Endodermal cell (in vitro differentiated cells): ENCODE measurements at places on chromosomes 1 and 21. TPM values are rescaled to one million over a fixed set of nuclear protein-coding genes. Genes with fewer than 3 reads are reported as not detected.
A peak's percentile ranks its signal among the peaks of the same experiment; 100 is the strongest.

KIF14 gene
- 13.5 and 14.7 TPM in 2 replicates for total RNA-seq

KRTAP12-2 gene
- total RNA-seq, result 1.2 TPM in 1 of 3 replicates, not detected in the others

SETD4 gene
- 18.9 to 39.6 TPM (median 31.9 TPM) in 3 replicates for total RNA-seq

GRCh38 chr1:245272676-245273075, 117.9 kb downstream of the KIF26B start:
- H3K27ac ChIP-seq, result no peak overlapping the region
- no peak for DNase-seq
- H3K27me3 ChIP-seq, result no peaks in the 10 kb centered on the region
- H3K4me3 ChIP-seq, result no peak overlapping the region
- peaks cover 8% of the 10 kb centered on the region for H3K4me1 ChIP-seq
- no peaks in the 10 kb centered on the region for H3K36me3 ChIP-seq

- H3K36me3 ChIP-seq, result peaks cover 15% of the 10 kb centered on the region
- no peak for DNase-seq
- H3K4me3 ChIP-seq, result no peak overlapping the region
- no peak overlapping the region for H3K27ac ChIP-seq
- no peaks in the 10 kb centered on the region for H3K27me3 ChIP-seq
- peaks cover 3% of the 10 kb centered on the region for H3K4me1 ChIP-seq
These were observed 2.5 kb upstream of the PNRC2 start for GRCh38 chr1:23957096-23957495.

DNA sequence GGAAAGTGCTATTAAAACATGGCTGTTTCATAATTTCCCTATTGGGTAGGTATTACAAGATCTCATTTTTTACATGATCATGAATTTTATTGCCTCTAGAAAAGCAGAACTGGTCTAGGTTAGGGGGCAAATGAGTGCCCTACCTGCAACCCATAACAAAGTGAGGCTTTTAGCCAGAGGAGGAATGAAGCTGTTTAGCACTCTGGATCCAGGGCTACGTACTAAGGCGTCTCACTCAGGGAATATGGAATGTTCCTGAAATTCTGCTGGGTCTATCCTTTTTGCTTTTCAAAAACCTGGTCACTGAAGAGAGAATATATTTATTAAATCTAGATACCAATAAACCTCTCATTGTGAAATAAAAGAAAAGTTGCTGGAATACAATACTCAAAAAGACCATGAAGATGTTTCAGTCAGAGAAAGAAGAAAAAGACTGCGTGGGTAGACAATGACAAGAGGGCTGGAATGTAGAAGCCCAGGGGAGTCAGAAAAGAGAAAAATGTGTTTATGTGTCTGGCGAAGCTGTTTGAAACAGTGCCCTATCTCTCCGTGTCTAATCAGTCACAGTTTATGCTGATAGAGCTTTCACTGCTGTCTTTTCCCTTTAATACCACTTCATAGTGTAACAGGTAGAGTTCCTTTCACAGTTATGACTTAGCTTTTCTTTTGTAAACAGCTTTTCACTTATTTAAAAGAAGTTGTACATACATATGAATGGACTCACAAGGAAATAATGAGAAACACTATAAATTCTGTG, 25.0 kb upstream of the SYDE2 start:
- no peaks in the 10 kb centered on the region for H3K36me3 ChIP-seq
- H3K27ac ChIP-seq, result no peak overlapping the region
- no peak for DNase-seq
- H3K27me3 ChIP-seq, result no peaks in the 10 kb centered on the region
- H3K4me1 ChIP-seq, result peaks cover 8% of the 10 kb centered on the region

DNA sequence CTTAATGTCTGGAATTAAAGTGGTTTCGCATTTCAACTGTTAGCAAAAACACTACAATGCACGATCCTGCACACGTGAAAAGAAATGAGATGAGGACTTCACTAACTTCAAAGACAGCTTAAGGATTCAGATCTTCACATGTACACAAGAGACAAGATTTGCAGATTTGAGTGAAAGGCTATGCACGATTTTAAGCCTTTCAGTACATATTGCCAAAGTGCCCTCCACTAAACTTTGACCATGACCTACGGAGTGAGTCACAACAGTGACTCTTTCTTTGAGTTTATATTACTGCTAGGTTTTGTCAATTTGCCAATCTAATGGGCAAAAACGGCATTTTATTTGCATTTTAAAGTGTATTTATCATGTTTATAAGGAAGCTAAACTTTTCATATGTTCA, 41.2 kb upstream of the CR1L start:
- no peaks in the 10 kb centered on the region for H3K27me3 ChIP-seq
- H3K4me1 ChIP-seq, result no peaks in the 10 kb centered on the region
- DNase-seq, result no peak
- no peak overlapping the region for H3K27ac ChIP-seq
- no peaks in the 10 kb centered on the region for H3K36me3 ChIP-seq

DNA sequence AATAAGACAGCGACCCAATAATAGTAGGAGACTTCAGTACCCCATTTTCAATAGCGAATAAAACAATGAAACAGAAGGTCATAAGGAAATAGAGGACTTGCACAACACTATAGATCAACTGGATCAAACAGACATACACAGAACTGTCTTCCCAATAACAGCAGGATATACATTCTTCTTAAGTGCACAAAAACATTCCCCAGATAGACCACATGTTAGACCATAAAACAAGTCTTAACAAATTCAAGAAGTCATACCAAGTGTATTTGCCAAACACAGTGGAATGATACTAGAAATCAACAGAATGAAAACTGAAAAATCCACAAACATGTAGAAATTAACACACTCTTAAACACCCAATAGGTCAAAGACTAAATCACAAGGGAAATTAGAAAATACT, 78.0 kb downstream of the LBR start:
- no peaks in the 10 kb centered on the region for H3K4me1 ChIP-seq
- DNase-seq, result no peak
- H3K27ac ChIP-seq, result no peak overlapping the region
- no peak overlapping the region for H3K4me3 ChIP-seq

GRCh38 chr1:68157416-68157815, 74.9 kb downstream of the WLS start:
- no peaks in the 10 kb centered on the region for H3K27me3 ChIP-seq
- H3K36me3 ChIP-seq, result peaks cover 55% of the 10 kb centered on the region
- H3K27ac ChIP-seq, result no peak overlapping the region
- DNase-seq, result no peak
- peak overlapping the region; percentile 20 for H3K4me3 ChIP-seq
- H3K4me1 ChIP-seq, result peaks cover 35% of the 10 kb centered on the region

DNA sequence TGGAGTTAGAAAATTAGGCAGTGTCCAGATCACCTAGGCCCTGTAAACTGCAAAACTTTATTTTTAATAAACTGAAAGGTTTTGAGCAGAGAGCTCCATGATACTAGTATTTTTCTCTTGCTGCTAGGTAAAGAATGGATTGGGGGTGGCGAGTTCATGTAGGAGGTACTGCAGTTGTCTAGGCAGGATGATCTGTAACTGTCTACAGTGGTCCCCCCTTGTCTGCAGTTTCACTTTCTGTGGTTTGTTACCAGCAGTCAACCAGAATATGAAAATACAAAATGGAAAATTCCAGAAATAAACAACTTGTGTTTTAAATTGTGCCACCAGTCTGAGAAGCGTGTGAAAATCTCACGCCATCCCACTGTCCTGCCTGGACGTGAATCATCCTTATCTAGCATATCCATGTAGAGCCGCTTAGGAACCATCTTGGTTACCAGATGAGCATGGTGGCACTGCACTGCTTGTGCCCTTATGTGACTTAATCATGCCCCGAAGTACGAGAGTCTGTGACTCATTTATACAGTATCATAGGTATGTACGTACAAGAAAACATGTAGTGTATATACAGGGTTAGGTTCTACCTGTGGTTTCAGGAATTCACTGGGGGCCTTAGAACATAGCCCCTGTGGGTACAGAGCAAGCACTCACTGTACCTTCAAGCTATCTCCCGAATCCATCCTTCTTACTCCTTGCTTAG, 94.2 kb downstream of the AHCTF1 start:
- H3K27ac ChIP-seq, result no peak overlapping the region
- H3K27me3 ChIP-seq, result no peaks in the 10 kb centered on the region
- no peak overlapping the region for H3K4me3 ChIP-seq

- peaks cover 7% of the 10 kb centered on the region for H3K4me1 ChIP-seq
These were observed 75.3 kb downstream of the C1orf21 start for GRCh38 chr1:184462155-184462554.

DNA sequence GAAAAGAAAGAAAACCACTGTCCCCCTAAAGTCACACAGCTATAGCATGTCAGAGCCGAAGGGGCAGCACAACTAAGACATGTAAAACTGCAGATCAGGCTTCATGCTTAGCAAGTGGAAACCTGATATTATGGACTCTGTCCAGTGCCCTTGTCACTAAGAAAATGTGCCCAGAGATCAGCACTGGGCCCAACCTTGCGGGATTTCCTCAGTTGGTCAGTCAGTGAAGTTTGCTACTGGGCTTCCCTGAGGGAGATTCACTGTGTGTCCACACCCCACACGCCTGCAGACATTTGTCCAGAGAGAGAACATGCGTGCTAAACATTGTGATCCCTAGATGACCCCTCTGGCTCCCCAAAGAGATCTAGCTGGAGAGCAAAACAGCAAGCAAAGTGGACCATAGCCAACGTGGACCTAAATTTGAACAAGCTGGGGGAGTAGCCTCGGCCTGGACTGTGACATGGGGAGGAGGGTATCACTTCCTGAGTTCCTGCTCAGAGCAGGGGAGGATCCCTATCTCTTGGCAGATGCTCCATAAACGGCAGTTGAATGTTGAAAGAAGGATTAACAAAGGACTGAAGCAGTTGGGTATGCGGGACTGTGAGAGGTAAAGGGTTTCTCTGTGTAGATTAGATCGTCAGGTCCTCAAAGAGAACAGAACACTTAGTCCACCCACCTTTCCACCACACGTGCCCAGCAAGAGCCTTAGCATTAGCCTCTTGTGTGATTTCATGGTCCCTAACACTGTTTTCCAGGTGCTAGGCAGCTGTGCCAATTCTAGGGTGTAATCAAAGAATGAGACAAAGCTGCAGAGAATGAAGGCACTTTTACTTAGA, 53.6 kb downstream of the GLUL start:
- H3K4me3 ChIP-seq, result no peak overlapping the region
- H3K27ac ChIP-seq, result no peak overlapping the region
- peaks cover 5% of the 10 kb centered on the region for H3K4me1 ChIP-seq
- no peaks in the 10 kb centered on the region for H3K27me3 ChIP-seq
- DNase-seq, result no peak

GRCh38 chr21:39094087-39094780, 89.0 kb downstream of the PSMG1 start:
- no peaks in the 10 kb centered on the region for H3K4me1 ChIP-seq
- H3K4me3 ChIP-seq, result no peak overlapping the region
- no peaks in the 10 kb centered on the region for H3K36me3 ChIP-seq
- no peak for DNase-seq
- H3K27ac ChIP-seq, result no peak overlapping the region

DNA sequence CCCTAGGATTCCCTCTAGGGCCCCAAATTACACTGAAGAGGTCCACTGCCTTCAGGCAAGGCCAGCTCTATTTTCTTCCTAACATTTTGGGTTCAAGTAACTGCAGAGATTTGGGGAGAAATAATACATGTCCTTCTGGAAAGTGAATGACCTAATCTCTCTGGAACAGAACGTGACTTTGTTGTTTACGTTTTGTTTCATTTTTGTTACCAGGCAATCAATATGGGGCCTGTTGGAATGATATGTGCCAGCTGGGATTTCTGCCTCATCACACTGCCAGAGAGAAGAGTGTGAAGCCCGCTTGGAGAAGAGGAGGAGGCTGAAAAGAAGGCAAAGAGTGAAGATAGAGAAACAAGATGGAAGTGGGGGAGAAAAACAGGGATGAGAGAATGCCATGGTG, 116.7 kb downstream of the FASLG start:
- no peaks in the 10 kb centered on the region for H3K4me1 ChIP-seq
- H3K4me3 ChIP-seq, result no peak overlapping the region
- no peak for DNase-seq
- no peaks in the 10 kb centered on the region for H3K36me3 ChIP-seq
- H3K27me3 ChIP-seq, result no peaks in the 10 kb centered on the region
- H3K27ac ChIP-seq, result no peak overlapping the region

DNA sequence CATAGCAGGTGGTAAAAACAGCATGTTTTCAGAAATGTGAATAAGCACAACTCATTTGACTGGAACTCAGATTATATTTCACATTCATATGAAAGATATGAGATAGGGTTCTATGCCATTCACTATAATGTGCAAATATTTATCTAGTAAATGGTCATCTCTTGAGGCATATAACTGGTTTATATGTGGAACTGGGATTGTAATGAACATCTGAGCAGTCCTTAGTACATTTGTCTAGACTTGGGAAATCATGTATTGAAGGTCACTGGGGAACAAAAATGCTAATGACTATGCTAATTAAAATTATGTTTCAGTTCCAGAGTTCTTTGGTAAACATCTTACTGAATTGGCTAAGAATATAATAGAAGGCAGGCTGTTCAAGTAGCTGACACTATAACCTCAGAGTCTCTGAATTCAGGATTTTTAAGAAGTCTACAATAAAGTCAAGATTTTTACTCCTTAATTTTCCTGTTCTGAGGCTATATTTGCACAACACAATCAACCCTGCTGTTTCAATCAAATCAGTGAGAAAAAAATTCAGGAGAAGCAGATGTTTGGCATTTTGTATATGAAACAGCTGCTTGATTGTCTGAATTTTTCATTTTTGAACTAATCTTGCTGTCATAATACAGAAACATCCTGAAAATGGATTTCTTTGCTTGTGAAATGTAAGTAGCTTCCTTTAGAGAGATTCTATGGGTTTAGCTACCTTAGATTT, 244.8 kb upstream of the RGS18 start:
- no peaks in the 10 kb centered on the region for H3K27me3 ChIP-seq
- no peaks in the 10 kb centered on the region for H3K4me1 ChIP-seq
- DNase-seq, result no peak
- H3K27ac ChIP-seq, result no peak overlapping the region

- no peak overlapping the region for H3K27ac ChIP-seq
- no peaks in the 10 kb centered on the region for H3K4me1 ChIP-seq
- no peak overlapping the region for H3K4me3 ChIP-seq
- no peak for DNase-seq
- no peaks in the 10 kb centered on the region for H3K36me3 ChIP-seq
- H3K27me3 ChIP-seq, result no peaks in the 10 kb centered on the region
These were observed 839.4 kb upstream of the ADAMTS5 start for GRCh38 chr21:27806281-27806680.

- no peaks in the 10 kb centered on the region for H3K27me3 ChIP-seq
- no peaks in the 10 kb centered on the region for H3K36me3 ChIP-seq
- no peaks in the 10 kb centered on the region for H3K4me1 ChIP-seq
- DNase-seq, result no peak
These were observed 131.5 kb downstream of the HUNK start for GRCh38 chr21:32004291-32004690.

- H3K4me1 ChIP-seq, result no peaks in the 10 kb centered on the region
- no peak for DNase-seq
- no peaks in the 10 kb centered on the region for H3K36me3 ChIP-seq
These were observed 138.9 kb downstream of the NR5A2 start for GRCh38 chr1:200166411-200166810.

- H3K27ac ChIP-seq, result no peak overlapping the region
- H3K4me1 ChIP-seq, result peaks cover 4% of the 10 kb centered on the region
- H3K4me3 ChIP-seq, result no peak overlapping the region
- H3K27me3 ChIP-seq, result no peaks in the 10 kb centered on the region
These were observed 62.5 kb downstream of the CD58 start for GRCh38 chr1:116508085-116508983.
